ENCODE measurements at places on chromosomes 12 and 14.

DNA sequence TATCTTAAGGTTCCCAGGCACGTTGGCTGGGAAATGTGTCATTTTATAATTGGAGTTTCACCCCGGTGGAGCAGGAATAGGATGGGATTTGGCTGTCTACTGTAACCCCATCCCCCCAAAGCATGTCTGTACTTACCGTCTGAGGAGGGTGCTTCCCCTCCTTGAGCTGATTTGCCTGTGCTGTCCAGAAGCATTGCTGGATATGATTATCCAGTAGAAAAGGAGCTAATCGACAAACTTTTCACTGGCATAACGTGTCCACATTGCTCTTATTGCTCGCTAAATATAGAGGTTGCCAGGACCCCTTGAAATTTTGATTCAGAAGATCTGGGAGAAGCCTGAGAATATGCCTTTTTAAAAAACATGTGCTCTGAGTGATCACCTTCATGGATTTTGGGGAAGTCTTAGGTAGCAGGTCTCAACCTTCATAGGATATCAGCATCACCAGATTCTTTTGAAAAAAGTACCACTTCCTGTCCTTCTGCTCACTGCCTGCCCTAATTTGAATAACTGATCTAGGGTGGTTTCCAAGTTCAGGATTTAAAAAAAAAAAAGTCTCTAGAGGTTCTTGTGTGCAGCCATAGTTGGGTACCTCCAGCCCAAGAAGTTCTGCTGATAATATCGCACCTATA lies 80.4 kb upstream of the KCNA1 start:
- DNase-seq: no peak

GRCh38 chr12:101642115-101643067 lies 47.6 kb downstream of the MYBPC1 start:
- no peak for DNase-seq

DNA sequence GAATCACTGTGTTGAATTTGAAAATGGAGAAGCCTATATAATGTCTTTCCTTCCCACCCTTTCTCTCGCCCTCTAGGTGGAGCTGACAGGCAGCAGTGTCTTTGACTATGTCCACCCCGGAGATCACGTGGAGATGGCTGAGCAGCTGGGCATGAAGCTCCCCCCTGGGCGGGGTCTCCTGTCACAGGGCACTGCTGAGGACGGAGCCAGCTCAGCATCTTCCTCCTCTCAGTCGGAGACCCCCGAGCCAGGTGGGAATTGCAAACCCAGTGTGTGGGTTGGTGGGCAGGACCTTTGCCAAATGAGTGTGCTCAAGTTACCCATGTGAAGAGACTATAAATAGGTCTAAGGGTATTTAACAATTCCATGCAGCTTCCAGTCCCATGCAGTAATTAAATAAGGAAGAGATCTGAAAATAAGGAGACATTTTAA lies 274.7 kb downstream of the EGLN3 start:
- DNase-seq: peak; percentile 44

- no peak for DNase-seq
Measured at GRCh38 chr12:62525271-62525670, 58.6 kb downstream of the MON2 start.

DNA sequence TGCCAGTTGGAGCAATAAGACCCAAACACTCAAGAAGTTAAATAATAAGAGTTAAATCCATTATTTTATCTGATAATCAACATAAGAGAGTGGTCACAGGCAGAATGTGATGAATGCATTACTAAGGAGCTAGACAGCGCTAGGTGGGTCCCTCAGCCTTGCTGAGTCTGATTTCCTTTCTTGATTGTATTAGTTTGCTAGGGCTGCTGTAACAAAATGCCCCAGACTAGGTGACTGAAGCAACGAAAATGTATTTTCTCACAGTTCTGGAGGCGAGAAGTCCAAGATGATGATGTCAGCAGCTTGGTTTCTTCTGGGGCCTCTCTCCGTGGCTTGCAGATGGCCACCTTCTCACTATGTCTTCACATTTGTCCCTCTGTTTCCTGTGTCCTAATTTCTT lies 8.2 kb upstream of the CCDC177 start:
- DNase-seq: no peak

DNA sequence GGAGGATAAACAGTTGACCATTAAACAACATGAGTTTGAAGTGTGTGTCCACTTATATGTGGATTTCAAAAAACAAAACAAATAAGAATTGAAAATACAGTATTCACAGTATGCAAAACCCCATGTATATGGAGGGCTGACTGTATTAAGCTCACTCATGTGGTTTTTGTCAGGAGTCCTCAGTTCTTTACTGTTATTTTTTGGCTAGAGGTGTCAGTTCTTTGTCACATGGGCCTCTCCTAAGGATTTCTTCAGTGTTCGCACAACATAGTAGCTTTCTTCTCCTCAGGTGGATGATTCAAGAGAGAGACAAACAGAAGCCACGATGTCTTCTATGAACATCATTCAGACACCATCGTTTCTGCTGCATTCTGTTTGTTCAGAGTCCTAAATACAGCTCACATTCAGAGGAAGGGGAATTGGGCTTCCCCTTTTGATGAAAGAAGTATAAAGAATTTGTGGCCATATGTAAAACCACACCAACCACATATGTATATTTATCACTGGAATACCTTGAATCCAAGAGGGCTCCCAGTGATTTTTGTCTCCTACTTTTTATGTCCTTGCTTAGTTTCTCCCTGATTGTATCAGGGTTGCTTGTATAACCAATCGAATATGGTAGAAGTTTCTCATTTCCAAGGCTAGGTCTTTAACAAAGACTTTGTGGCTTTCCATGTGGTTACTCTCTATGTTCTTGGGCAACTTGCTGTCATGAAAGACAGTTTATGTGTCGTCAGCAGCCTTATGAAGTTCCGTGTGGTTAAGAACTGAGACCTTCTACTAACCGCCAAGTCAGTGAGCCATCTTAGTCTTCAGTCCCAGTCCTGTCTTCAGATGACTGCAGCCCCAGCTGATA lies 18.9 kb downstream of the MNAT1 start:
- DNase-seq: no peak

DNA sequence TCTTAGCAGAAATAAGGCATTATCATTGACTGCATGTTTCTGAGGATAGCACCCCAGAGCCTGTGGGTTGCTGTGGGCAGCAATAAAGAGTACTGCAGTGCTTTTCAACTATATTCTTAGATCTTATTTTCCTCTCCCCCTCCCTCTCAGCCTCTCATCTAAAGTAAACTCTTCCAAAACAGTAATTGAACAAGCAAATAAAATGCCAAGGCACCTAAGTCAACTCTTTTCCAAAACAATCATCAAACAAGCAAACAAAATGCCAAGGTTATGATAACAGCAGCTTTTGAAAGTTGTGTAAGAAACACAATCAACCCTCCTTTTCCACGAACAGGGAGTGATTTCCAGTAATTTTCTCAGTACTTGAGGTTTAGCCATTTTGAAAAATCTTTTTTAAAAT lies 1542.6 kb downstream of the AACS start:
- DNase-seq: no peak

GRCh38 chr14:49280566-49280965 lies 305.6 kb downstream of the RPS29 start:
- no peak for DNase-seq

- DNase-seq: no peak
Measured at GRCh38 chr14:94153750-94154342, 20.3 kb upstream of the PPP4R4 start.

DNA sequence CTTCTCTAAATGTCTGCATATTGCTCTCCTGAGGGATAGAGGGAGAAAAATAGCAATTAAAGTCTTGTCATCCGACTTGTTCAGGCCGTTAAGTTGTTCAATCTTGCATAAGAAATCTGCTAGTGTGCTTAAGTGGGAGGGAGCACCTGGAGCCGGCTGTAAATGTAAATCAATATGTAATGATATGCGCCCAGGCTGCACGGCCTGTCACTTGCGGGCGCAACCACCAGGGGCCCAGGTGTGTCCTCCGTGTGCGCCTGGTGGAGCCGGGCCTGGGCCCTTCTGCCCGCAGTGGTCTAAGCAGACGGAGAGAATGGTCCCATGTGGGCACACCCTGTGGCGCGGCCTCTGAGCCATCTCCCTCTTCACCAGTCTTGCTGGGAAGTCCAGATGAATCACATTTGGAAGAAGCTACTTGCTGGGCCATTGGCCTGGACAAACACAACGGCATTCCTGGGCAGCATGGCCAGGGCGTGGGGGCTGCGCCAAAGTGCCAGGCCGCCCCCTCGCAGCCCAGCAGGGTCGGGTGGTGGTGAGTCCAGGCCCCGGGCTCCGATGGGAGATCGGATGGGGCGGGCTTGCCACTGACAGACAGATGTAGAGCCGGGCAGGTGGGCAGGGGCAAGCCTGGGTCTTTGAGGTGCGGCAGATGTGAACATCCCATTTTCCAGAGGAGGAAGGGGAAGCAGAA lies 193.3 kb upstream of the C14orf180 start:
- no peak for DNase-seq

DNA sequence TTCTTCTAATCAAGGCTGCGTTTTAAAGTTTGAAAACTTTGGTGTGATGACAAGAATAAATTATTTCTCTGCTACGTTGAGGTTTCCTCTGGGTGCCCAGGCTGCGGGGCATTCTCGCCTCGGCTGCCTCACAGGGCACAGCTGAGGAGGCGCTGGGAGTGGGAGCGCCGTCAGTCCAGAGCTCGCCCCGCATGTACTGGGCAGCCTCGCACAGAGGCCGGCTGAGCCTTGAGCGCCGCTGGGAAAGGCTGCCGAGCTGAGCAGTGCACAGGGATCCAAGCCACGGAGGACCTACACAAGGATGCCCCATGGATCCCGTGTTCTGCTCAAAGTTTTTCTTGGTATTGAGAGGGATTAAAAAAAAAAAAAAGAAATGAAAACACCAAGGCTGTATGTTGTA lies 11.6 kb downstream of the RFX4 start:
- DNase-seq: no peak

DNA sequence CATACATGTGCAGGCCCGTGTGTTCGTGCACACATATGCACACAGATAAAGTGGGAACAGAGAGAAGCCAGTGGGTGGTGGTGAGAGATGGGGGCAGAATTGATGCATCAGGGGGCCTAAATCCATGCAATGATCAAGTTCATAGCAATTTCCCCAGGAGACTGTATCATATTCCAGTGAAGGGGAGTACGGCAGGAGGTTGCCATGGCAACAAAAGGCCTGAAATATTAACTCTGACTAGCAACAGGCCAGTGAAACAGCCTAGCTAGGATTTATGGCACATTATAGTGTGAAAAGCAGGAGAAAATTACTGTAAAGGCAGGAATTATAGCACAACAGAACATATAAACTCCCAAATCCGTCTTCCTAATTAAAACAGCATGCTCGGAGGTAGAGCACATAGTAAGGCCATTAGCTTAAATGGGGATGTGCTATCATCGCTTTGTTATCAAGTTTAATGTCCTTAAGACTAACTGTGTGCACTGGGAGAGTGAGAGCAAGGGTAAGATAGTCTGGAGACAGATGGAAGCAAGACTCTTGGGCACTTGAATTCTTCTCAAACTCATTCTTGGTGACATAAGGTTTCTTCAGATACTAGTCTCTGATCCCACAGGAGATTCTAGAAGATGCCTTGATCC lies 806.3 kb downstream of the DIO2 start:
- no peak for DNase-seq

DNA sequence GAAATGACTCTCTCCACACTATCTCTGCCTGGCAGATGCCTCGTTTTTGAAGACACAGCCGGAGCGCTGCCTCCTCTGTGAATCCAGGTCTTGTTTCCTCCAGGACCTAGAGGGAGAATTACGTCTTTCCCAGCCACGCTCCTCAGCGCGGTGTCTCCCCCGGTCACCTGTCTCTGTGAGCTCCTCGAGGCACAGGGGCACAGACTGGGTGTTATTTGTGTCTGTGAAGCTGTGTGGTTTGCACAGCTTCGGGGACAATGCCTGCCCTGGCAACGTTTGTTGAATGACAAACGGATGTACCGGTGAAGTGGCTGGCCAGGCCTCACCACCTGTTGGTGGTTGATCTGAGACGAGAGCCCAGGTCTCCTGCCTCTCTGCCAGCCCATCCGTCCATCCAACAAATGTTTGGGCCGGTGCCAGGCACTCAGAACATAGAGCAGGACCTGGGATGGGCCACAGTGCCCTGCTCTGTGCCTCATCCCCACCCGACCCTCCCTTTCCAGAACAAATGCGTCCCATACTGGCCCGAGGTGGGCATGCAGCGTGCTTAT lies 6.1 kb downstream of the PTPN6 start:
- DNase-seq: no peak

DNA sequence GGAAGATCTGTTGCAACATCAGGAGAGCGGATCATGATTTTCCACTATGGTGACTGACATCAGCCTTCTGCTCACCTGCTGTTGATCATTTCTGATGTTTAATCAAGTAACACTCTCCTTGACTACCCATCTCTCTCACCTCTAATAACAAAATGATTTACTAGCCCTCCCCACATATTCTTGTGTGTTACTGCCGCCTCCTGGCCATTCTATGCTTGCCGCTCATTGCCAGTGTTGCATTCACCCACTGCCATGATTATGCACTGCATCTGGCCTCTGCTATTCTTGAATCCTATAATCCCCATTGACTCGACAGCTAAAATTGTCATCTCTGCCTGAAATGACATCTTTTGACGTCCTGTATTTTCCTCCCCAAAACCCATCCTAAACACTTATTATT lies 113.8 kb downstream of the RERGL start:
- no peak for DNase-seq

DNA sequence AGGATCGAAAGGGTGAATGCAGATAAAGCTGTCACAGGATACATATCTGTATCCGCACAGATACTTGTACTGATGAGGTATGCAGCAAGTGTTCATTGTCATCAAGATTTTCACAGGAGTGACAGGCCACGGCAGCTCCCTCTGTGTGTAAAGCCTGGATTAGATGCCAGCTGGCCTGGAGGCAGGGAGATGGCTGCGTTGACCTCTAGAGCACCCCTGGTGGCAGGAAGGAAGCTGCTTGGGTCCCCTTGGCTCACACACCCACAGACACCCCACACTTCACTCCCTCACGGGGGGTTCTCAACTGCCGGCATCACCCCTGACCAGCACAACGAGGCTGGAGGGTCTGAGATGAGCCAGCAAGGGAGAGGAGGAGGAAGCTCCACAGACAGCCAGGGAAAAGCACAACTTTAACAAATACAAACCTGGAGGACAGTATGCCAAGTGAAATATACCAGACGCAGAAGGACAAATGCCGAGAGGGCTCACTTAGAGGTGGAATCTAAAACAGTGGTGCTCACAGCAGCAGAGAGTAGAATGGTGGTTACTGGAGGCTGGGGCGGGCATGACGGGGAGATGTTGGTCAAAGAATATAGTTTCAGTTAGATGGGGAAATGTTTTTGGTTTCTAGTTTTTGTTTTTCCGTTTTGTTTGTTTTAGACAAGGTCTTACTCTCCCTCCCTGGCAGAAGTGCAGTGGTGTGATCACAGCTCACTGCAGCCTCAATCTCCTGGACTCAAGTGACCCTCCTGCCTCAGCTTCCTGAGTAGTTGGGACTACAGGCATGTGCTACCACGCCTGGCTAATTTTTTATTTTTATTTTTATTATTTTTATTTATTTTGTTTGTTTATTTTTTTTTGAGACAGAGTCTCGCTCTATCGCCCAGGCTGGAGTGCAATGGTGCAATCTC lies 45.7 kb downstream of the TEAD4 start:
- no peak for DNase-seq

Measured in NCI-H1436 treated with DMSO at 0.1 percent for 48 hours (cell line).